ENCODE measurements at places on chromosomes 1 and 21. TPM values are rescaled to one million over a fixed set of nuclear protein-coding genes. Genes with fewer than 3 reads are reported as not detected.

CACHD1 gene
- total RNA-seq: 6.6 TPM

- peak overlapping the region; percentile 72 for H3K27ac ChIP-seq
- no peaks in the 10 kb centered on the region for H3K36me3 ChIP-seq
- peaks cover 29% of the 10 kb centered on the region for H3K4me1 ChIP-seq
- DNase-seq: peak; percentile 97
Measured at GRCh38 chr1:19033926-19034680, 77.6 kb upstream of the IFFO2 start.

DNA sequence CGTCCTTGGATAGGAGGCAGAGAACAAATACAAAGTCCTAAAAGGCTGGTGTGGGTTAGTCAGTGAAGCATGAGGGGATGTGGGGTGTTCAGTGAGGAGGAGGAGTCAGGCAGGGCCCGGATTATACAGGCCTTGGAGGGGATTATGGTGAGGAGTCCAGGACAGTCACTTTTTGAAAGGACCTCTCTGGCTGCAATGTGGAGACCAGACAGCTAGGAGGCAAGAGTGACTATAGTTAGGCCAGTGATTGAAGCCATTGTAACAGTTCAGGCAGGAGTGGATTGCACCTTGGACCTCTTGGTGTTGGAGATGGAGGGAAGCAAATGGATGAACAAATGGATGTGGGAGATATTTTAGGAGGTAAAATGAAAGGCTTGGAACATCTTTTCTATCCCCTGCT lies 115.8 kb downstream of the C1orf94 start:
- H3K27me3 ChIP-seq: no peaks in the 10 kb centered on the region
- H3K36me3 ChIP-seq: no peaks in the 10 kb centered on the region
- H3K27ac ChIP-seq: no peak overlapping the region
- H3K4me3 ChIP-seq: no peak overlapping the region
- H3K4me1 ChIP-seq: no peaks in the 10 kb centered on the region

DNA sequence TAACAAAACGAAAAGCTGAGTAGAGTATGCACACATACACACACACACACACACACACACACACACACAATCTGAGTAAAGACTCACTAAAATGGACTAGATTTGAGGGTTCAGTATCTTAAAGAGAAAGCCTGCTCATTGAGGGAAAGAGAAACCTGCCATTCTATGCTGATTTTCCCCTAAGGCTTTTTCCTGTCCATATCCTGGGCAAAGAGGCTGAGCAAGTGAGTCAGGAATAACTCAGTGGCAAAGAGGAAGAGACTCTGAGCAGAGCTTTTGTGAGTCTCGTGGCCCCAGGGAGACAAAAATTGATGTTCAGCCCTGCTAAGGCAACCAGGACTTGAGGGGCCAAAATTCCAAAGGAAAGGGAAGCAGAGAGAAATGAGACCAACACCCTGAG lies 37.3 kb upstream of the RUNX1 start:
- H3K27ac ChIP-seq: peak overlapping the region; percentile 71
- no peaks in the 10 kb centered on the region for H3K36me3 ChIP-seq
- peaks cover 49% of the 10 kb centered on the region for H3K4me1 ChIP-seq
- H3K4me3 ChIP-seq: no peak overlapping the region
- no peaks in the 10 kb centered on the region for H3K27me3 ChIP-seq
- DNase-seq: peak; percentile 81
